ENCODE measurements at places on chromosomes 7 and 10.

GRCh38 chr10:74419958-74420375 is 268.9 kb downstream of the ADK start:
- peak; percentile 11 for DNase-seq

- no peak for DNase-seq
Measured at GRCh38 chr7:106288263-106288662, 3.5 kb upstream of the NAMPT start.

- no peak for DNase-seq
Measured at GRCh38 chr7:74066626-74067025, 17.0 kb upstream of the LIMK1 start.

DNA sequence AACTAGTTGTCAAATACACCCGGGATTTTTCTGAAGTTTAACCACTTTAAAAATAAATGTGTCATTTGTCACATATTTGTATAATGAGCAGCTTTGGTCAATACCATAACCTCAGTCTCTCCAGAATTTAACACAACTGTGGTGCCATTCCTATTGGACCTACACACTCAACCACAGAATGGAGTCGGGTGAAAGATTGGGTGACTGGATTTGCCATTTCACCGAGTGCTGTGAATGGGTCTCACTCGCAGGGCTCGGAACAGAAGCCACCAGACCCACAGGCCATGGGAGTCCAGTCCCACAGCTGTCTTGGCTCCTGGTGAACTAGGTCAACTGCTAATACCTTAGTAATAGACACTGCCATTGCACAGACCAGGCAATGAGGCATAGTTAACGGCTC is 298.4 kb downstream of the CCDC3 start:
- DNase-seq: no peak

GRCh38 chr10:19993714-19994315 is 177.6 kb downstream of the PLXDC2 start:
- DNase-seq: no peak

- no peak for DNase-seq
Measured at GRCh38 chr10:117710181-117710798, 167.7 kb downstream of the EMX2 start.

GRCh38 chr7:43041105-43041504 is 71.3 kb upstream of the HECW1 start:
- DNase-seq: no peak

GRCh38 chr7:101823096-101823495 is 5.7 kb downstream of the CUX1 start:
- no peak for DNase-seq

DNA sequence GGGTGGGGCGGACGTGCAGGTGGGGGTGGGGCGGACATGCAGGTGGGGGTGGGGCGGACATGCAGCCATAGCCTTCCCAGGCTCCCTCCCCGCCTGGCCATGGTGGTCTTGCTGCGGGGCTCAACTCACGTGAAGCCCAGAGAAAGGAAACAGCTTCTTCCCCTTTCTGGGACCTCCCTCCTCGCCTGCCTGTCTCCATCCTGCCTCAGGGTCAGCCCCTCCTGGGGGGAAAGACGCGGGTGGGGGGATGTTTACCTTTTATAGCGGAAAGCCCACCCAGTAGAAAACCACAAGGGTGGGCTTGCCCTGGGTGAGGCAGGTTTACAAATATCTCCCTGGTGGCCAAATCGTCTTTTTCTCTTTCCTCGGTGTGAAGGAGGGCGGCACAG is 520.0 kb downstream of the GLRX3 start:
- no peak for DNase-seq

- DNase-seq: no peak
Measured at GRCh38 chr7:20107582-20107981, 109.6 kb downstream of the MACC1 start.

DNA sequence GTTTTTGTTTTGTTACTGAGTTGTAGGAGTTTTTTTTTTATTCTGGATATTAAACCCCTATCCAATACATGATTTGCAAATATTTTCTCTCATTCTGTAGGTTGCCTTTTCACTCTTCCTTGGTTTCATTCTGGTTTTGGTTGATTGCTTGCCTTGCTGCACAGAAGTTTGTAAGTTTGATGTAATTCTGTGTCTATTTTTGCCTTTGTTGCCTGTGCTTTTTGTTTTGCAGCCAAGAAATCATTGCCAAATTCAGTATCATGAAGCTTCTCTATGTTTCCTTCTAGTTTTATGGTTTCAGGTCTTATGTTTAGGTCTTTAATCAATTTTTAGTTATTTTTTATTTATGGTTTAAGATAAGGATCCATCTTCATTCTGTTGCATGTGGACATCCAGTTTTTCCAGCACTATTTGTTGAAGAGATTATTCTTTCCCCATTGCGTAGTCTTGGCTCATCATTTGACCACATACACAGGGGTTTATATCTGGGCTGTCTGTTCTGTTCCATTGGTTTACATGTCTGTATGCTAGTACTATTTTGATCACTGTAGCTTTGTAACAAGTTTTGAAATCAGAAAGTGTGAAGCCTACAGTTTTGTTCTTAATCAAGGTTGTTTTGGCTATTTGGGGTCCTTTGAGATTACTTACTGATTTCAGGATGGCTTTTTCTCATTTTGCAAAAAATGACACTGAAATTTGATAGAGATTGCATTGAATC is 26.4 kb downstream of the BMPR1A start:
- DNase-seq: no peak

DNA sequence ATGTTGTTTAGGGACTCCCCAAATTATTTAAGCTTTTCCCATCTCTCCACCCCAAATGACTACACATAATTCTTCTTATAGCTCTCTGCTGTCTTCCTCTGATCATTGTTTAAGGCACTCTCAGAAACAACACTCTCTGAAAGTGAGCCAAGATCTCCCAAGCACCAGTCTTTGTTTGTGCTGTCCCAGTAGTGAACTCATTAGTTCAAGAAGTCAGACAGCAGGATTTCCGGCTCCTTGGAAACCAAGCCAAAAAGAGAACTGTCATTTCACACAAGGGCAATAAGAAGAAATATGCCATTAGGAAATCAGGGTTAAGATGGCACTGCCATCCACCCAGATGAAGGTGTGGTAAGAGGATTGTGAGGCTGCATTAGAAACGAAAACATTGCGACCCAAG is 83.1 kb downstream of the FZD1 start:
- DNase-seq: no peak

- DNase-seq: no peak
Measured at GRCh38 chr10:36717118-36717517, 408.3 kb upstream of the ANKRD30A start.

GRCh38 chr7:30185496-30185895 is 50.7 kb downstream of the MTURN start:
- no peak for DNase-seq

DNA sequence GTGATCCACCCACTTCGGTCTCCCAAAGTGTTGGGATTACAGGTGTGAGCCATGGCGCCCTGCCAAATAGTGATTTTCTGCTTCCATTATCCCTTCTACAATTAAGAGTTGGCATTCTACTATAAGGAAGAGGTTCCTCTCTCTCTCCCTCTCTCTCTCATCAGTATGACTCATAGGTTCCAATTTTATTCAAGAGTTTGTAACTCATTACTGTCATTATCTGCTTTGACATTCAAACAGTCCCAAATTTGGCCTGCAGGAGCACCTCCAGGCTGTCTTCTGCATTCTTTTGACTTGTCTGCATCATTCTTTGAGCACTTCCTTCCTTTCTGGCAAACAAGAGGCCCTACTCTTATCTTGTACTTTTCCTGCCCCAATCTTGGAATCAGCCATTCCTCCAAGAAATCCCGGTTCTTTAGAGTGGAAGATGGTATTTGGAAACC is 33.2 kb upstream of the CALU start:
- no peak for DNase-seq

DNA sequence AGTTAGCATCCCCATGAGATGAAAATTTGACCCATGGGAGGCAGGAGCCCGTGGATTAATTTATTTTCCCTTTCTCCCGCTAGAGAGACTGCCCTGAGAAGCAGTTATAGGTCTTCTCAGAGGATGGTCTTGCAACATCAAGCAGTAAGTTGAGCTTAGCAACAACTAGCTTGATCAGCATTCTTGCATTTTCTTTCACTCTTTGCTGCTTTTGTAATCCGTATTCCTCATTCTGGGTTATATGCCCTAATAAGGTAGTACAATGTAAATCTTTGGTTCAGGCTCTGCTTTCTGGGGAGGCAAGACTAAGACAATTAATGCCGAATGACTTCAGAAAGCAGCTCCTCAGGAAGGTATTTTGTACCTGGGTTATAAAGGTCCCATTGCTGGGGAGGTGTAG is 146.8 kb downstream of the FZD1 start:
- DNase-seq: no peak

- DNase-seq: no peak
Measured at GRCh38 chr7:50940621-50941020, 157.9 kb upstream of the GRB10 start.

- DNase-seq: peak; percentile 30
Measured at GRCh38 chr10:132306864-132307751, 642 bp downstream of the STK32C start.

DNA sequence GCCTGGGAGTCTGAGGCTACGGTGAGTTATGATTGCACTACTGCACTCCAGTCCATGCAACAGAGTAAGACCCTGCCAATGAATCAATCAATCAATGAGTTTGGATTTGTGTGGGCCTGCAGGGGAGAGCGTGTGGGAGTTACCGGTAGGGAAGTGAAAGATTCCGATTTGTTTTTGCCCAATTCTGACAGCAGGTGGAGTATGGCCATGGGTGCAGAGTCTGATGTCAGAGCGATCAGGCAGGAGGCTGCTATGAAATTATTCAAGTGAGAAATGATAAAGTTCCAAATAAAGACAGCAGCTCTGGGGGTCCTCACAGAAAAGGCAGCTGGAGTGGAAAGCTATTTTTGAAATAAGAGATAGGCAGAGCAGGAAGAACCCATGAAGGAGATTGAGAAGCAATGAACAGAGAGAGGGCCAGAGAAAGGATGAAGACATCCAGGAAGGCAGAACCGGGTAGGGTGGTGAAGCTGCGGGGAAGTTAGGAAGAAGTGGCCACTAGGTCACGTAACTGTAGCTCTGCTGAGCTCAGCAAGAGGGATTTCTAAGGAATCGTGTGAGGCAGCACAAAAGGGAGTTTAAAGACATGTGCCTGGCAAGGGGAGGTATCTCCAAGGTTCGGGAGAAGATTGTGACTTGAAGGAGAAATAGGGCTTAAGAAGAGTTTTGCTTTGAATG is 93.7 kb upstream of the NMT2 start:
- no peak for DNase-seq

DNA sequence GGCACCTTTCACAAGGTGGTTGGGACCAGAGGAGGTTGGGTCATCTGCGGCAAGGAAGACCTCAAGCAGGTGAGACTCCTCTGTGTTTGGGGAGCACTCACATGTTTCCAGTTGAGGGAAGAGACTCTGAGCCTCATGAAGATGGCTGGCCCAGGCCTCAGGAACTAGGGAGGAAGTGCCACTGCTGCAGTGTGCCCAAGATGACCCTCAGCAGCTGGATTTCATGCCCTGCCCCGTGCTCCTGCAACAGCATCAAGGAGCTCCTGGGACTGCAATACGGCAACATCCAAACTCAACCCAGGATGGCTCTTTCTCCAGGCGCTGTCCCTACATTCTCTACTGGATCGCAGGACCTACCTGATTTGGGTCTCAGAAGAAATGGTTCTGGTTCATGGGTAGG is 73.8 kb downstream of the GOLGA7B start:
- DNase-seq: no peak

GRCh38 chr7:73618538-73618937 is 5.8 kb downstream of the MLXIPL start:
- DNase-seq: no peak

GRCh38 chr10:125997586-125997985 is 101.2 kb downstream of the FANK1 start:
- no peak for DNase-seq

DNA sequence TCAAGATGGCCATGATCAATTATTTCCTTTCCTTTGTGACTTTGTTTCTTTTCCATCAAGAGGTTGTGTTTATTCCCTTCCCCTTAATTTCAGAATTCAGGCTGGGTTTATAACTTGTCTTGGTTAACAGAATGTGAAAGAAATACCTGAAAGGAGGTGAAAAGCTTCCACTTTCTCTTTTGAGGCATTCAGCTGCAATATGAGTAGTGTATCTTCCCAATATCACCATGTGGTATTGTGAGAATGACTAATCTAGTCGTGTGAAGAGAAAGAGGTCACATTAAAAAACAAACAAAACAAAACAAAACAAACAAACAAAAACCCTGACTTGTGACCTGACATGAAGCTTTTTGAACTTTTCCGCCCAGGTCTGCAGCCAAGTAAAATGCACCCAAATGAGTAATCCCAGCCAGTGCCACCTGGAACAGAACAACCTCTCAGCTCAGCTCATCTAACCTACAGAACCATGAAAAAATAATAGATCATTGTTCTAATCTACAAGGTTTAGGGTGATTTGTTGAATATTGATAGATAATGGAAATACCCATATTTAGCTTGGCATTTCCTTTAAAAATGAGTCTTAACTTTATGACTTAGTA is 70.8 kb upstream of the TEX47 start:
- DNase-seq: no peak

- DNase-seq: no peak
Measured at GRCh38 chr10:46062723-46063428, 16.8 kb upstream of the MSMB start.

- DNase-seq: no peak
Measured at GRCh38 chr10:33706746-33707145, 372.3 kb upstream of the NRP1 start.

GRCh38 chr7:2939193-2939885 is 95.2 kb upstream of the GNA12 start:
- DNase-seq: no peak

GRCh38 chr10:125550362-125550761 is 132.6 kb downstream of the TEX36 start:
- no peak for DNase-seq

DNA sequence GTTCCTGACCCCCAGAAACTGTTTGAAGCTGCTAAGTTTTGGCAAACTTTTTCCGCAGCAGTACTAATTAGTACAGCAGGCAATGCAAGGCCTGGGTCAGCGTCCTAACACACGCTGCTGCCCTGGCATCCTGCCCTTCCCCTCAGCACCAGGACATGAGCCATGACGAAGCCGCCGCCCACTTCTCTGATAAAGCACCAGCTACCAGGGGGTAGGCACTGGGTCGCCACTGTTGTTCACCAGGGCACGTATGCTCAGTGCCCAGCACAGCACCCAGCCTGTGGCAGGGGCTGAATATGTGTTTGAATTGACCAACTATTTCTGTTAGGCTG is 59.5 kb downstream of the CHST15 start:
- DNase-seq: no peak

GRCh38 chr10:4512196-4512595 is 313.8 kb upstream of the AKR1E2 start:
- DNase-seq: no peak

GRCh38 chr10:128062331-128062880 is 63.8 kb downstream of the MKI67 start:
- DNase-seq: no peak

Data from activated T-cell treated with anti-CD3 and anti-CD28 coated beads for 1 hour (primary cell).